Upper lobe of right lung (tissue), 1 donor: ENCODE measurements at places on chromosomes 1 and 21. TPM values are rescaled to one million over a fixed set of nuclear protein-coding genes. Genes with fewer than 3 reads are reported as not detected.

The MROH7 gene
- total RNA-seq: 3.6 TPM

The FCRL6 gene
- 3.2 TPM for total RNA-seq

The OR14K1 gene
- total RNA-seq: not detected

The PGLYRP3 gene
- total RNA-seq: not detected

The FAM177B gene
- 0.20 TPM for total RNA-seq

The TGFB2 gene
- 19.8 TPM for total RNA-seq

The HUNK gene
- total RNA-seq: 2.0 TPM

The OLFML2B gene
- 17.5 TPM for total RNA-seq

The THAP3 gene
- total RNA-seq: 15.3 TPM
